ENCODE measurements at places on chromosomes 11 and 22.

DNA sequence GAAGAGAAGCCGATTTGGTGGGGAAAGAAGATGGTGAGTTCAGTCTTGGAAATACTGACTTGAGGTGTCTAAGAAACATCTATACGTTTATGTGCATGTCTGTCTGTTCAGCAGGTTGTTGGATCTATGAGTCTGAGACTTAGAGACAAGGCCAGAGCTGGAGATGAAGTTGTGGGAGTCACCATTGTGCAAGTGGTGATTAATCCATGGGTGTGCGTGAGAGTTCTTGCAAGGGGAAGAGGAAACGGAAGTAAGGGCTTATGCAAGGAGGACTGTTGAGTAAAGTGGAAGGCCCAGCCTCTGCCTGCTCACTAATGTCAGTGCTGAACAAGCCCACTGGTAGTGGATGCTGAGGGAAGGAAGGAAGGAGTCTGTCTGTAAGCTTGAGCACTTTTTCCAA lies 9.7 kb downstream of the TMEM45B start:
- no peak for DNase-seq

DNA sequence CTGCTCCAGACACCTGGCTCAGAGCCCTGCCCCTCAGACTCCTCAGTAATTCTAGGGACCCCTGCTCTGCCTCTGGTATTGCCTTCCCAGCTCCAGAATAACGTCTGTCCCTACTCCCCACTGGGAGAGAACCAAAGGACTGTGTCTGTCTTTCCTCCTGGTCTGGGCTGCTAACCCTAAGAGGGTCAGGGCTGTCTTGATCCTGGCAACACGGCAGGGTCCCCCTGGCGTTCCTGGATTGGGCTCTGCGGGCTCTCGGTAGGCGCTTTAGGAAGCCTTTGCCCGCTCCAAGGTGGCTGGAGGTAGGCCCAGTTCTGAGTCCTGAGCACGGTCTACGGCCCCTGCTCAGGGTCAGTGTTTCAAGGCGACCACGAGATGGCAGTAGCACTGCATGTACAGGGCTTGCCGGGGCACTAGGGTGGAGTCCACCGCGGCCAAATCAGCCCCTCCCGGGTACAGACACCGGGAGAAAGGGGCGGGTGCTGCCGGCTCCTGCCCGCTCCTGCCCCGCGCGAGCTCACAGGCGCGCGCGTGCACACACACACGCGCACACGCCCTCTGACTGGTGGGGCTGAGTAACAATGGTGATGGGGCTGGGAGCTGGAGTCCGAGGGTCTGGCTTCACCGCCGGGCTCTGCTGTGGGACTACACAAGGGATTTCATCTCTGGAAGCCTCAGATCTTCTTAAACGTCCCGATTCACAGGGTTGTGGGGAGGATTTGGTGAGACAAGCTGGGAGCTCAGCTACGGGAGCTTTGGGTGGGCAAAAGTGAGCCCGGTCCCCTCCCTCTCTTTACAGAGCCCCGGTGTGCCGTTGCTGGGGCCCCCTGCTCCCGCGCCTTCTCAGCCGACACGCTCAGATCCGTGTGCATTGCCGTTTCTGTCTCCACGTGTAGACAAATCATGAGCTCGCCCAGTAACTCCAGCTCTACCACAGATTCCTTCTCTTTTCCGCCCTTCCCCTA lies 30.1 kb upstream of the HMOX1 start:
- DNase-seq, result peak; percentile 80

DNA sequence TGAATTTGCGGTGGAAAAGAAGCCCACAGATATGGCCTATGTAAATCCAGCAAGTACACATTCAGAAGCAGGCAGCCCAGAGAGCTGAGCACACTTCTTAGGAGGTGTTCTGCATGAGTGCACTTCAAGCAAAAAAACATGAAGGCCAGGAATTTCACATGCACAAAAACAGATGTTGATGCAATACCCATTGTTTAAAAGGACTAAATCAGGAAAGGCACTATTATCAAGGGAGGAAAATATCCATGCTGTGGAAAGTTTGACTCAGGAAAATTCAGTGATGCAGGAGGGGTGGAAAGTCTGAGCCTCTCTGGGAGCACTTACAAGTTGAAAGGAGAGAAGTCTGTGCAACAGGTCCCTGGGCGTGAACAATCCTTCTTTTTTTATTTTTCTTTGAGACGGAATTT lies 15.8 kb upstream of the CARS1 start:
- no peak for DNase-seq

DNA sequence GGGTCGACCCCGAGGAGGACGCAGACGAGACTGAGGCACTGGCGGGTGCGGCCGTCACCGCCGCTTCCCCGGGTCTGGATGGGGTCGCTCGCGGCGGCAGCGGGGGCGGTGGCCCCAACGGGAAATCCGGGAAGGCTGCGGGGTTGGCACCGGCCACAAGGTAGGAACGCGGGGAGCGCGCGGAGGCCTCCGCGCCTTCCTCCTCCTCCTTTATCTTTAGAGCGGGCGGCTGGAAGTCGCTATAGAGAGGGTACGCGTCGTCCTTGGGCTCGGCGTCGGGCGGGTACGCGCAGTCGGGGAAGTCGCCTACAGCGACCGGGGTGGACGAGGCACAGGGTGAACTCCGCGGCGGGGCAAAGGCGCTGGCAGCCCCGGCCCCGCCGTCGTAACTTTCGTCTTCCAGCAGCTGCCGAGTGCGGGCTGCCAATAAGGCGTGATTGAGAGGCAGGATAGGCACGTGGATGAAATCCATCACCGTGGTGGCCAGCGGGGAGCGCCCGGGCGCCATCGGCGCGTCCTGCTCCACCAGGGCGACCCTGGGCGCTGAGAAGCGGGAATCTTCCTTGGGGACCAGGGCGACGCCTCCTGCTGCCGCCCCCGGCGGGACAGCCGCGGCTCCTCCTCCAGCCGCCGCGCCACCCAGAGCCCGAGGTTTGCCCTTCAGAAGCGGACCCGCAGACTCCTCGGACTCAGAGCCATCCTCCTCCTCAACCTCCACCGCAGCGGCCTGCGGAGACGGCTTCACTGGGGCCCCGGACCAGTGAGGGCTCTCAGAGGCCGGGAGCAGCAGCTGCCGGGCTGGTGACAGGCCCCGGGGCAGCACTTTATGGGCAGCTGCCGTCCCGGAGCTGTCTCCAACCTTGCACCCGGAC lies 1.7 kb downstream of the PGR start:
- DNase-seq, result no peak

DNA sequence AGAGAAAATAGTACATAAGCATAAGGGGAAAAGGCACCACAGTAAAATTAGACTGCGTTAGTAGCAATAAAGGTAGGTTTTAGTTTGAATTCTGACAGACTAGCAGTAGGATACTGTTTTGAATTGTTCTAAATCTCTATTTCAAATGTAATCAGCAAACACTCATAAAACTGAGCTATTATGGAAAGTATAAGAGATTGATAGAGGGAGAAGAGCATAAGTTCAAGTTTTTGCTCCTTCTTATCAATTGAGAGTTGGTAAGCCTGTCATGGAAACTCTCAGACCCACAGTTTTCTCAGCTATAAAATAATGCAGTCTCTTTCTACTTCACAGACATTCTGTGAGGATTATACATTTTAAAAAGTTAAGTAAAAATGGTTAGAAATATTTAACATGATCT lies 840.2 kb upstream of the CNTN5 start:
- DNase-seq, result no peak

- no peak for DNase-seq
Observed at GRCh38 chr22:21726650-21727049, 8.9 kb downstream of the YPEL1 start.

DNA sequence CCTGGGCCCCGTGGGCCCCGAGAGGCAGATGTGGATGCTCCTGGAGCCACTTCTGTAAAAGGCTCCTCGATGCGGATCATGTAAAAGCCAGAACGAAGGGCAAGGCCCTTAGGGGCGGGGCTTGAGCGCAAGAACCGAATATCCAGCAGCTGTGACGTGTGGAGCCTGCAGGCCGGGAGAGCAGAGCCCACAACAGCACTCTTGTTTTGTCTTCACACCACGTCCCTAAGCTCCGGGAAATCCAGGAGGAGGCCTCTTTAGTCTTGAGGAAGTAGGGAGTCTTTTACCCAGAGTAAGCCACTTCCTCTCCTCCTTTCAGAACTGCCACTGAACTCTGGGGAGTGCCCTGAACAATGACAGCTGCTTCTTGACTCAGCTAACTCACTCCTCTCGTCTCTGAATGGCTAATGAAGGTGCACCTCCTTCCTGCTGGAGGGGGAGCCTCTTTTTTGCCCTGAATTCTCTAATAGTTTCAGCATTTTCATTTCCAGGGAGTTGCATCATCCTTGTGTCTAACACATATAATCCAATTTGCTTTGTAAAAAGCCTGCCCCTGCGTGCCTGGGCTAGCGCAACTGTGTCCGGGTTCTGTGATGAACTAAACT lies 12.5 kb downstream of the L3MBTL2 start:
- peak; percentile 46 for DNase-seq

- DNase-seq, result no peak
Observed at GRCh38 chr11:98871690-98872089, 149.1 kb upstream of the CNTN5 start.

DNA sequence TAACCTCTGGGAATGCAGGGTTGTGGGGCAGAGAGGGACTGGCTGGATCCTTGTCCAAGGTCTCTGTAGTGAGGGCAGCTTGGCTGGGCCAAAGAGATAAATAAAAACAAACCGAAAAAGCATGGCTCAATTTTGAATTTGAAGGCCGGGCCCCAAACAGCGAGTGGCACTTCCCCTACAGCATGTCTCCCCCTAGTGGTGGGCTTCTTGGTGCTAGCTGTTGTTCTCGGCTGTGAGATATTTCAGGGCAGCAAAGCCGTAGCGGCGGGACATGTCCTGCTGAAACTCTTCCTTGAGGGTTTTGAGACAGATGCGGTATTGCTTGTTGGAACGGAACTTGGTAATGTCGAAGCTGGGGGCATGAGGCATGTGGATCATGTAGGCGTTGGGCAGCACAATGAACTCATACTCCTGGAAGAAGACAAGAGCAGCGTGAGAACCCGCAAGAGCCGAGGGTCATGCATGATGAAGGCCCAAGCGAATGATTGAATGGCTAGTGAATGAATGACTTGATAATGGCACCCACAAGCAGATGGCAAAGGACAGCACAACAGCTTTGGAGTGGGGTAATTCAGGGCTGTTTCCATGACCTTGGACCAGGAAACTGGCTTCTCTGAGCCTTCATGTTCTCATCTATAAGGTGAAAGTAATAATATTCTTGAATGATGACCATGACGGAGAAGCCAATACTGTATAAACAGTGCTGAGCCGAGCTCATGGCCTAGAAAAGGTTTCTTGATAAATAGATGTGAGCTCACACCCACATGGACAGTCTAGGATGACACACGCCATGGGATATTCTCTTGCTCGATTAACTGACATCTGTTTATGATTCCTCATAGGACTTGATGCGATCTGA lies 216.3 kb upstream of the SYN3 start:
- DNase-seq, result no peak

GRCh38 chr11:17778956-17779860 lies 44.6 kb downstream of the KCNC1 start:
- no peak for DNase-seq

GRCh38 chr22:47552024-47552423 lies 789.6 kb downstream of the TBC1D22A start:
- DNase-seq, result no peak

DNA sequence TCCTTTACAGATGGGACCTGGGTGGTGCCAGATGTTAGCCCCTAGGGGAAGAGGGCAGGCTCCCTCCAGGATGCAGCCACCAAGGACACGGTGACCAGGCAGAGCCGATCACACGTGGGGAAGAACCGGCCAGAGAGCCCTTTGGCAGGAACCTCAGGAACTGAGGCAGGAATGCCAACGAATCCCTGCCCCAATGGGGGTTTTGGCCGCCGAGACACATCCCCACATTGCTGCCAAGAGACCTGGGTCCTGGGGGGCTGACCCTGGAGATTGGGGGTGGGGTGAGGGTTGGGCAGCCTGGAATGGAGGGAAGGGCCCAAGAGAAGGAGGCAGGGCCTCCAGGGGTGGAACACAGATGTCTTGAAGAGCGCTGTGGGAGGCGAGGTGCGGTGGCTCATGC lies 28.7 kb upstream of the LMO1 start:
- DNase-seq, result no peak

- no peak for DNase-seq
Observed at GRCh38 chr22:42596336-42596735, 18.3 kb downstream of the POLDIP3 start.

DNA sequence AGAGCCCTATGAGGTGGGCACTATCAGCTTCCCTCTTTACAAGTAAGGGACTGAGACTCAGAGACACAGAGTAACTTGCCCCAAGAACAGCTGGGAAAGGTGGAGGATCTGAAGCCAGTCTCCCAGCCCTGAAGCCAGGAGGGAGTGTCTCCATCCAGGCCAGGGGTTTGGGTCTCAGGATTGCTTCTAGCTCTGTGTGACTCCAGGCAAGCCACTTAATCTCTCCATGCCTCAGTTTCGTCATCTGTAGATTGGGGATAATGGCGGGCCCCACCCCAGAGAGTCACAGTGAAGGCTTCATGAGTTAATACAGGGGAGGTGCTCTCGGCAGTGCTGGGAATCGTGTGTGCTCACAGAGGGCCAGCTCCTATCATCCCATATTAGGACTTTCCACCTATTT lies 10.5 kb downstream of the MAP4K2 start:
- DNase-seq, result no peak

DNA sequence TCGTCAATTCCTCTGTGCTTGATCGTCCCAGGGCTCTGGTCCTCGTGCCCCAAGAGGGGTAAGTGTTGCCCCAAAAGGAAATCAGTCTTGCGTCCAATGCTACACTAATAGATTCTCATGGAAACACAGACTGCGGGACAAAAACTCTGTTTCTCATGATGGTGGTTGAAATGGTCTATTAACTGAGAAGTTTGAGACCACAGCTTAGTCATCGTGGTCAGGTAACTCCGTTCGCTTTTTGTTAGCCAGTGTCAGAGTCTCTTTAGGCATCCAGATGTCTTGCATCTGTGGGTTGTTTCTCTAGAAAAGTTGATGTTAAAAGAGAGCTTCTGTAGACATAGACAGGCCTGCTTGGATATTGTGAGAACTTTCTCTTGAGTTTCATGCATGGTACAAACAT lies 104.6 kb upstream of the SORL1-AS1 start:
- DNase-seq, result no peak

DNA sequence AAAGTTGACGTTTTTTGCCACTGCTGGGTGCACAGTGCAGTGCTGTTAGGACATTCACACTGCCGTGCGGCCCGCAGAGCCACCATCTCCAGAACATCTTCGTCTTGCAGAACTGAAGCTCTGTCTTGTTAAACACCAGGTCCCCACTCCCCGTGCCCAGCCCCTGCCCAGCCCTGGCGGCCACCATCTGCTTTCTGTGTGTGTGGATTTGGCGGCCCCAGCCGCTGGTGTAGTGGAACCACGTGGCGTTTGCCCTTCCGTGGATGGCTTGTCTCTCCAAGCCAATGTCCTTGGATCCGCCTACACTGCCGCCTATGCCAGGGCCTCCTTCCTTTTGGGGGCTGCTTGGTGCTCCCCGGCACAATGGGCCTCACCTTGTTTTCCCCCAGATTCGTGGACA lies 8.2 kb upstream of the MUC5AC start:
- no peak for DNase-seq

GRCh38 chr22:48093981-48094380 lies 1331.5 kb downstream of the TBC1D22A start:
- DNase-seq, result no peak
